Cardiac septum (tissue), 1 donor: ENCODE measurements at places on chromosomes 5 and 9. TPM values are rescaled to one million over a fixed set of nuclear protein-coding genes. Genes with fewer than 3 reads are reported as not detected.

GRCh38 chr9:16642421-16643109, 227.9 kb downstream of the BNC2 start:
- DNase-seq: no peak

DNA sequence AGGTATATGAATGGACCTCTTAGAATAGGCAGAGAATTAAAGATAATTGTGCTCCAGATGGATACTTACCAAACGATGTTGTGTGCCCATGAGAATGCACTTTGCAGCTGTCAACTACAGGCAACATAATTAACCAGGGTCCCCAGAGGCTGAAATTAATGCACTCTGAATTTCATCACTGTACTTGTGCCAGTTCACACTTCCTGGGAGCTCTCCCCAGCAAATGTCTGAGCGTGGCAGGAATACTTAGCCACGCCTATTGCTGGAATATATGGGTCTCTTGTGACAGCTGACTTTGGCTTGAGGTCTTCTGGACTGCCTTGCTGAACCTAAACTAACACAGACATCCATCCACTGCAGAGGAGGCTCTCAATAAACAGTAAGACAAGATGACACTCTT, 11.9 kb upstream of the C1QTNF2 start:
- DNase-seq: no peak

Gene MYORG
- 9.7 TPM for total RNA-seq

DNA sequence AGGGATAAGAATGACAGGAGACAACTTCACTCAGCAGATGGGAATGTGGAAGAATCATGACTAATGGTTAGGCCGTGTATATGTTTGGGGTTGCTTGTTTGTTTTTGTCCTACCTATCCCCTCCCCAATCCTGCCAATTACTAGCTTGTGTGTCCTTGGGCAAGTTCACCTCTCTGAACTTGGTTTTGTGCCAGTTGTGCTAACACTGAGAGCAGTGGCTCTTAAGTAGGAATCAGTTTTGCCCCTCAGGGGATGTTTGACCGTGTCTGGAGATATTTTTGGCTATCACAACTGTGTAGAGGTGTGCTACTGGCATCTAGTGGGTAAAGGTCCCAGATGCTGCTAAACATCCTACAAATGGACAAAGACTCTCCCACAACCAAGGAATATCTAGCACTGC, 287.0 kb downstream of the DMRT2 start:
- DNase-seq: no peak

- no peak for DNase-seq
Measured at GRCh38 chr9:123866497-123866896, 63.4 kb downstream of the DENND1A start.

DNA sequence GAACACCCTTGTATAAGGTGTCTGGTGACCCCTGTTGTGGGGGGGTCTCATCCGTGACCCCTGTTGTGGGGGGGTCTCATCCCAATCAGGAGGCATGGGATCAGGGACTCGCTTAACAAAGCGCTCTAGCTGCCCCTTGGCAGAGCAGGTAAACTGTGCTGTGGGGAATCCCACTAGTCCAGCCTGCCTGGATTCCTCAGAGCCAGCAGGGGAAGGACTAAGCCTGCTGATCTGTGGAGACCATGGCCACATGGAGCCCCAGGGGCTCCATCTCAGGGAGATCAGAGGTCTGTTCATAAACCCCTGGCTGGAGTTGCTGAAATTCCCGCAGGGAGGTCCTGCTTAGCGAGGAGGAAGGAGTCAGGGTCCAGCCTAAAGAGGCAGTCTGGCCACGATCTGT, 45.8 kb upstream of the TXNDC8 start:
- DNase-seq: no peak

Gene FRMPD1
- total RNA-seq: 0.27 TPM

DNA sequence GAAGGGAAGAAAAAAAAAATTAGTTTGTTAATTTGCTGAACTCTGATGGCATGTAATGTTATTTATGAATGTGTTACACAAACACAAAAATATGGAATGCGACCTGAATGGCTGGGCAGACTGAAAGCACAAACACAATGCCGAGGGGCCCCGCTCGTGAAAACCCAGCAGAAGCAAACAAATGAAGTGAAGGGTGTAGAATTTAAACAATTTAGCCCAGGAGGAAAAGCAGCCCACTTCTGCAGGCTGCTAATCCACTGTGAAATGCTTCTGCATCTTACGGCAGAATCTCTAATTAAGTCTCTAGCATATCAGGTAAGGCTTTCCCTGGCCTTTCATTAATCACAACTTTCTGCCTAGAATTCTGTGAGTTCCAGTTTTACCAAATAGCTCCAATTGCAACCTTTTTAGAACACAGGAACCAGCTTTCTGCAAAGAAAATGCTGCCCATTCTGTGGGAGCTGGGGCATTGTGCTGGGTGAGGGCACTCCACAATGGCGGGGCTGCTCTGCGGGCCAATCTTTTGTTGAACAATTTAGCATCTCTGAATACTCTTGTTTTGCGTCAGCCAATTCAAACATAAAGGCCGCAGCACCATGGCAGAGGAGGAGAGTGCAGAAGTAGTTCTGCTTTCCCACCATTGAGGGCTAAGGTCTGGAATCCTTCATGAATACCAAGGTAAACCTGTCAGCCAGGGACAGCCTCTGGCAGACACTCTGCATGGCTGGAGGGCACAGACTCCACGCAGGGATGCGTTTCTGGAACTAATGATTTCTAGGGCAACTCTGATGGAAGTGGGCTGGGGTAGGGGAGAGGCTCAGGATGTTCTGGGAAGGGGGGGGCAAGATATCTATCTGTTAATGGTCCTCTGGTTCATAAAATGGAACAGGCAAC, 66.4 kb downstream of the PTCH1 start:
- DNase-seq: no peak

GRCh38 chr5:58582019-58582802, 664 bp upstream of the RAB3C start:
- DNase-seq: no peak

Gene SREK1
- total RNA-seq: 50.7 TPM

GRCh38 chr5:83510260-83510659, 38.7 kb downstream of the VCAN start:
- no peak for DNase-seq

- DNase-seq: peak; percentile 95
Measured at GRCh38 chr5:138753794-138754698, 821 bp downstream of the CTNNA1 start.

Gene PRRX2
- 4.4 TPM for total RNA-seq

DNA sequence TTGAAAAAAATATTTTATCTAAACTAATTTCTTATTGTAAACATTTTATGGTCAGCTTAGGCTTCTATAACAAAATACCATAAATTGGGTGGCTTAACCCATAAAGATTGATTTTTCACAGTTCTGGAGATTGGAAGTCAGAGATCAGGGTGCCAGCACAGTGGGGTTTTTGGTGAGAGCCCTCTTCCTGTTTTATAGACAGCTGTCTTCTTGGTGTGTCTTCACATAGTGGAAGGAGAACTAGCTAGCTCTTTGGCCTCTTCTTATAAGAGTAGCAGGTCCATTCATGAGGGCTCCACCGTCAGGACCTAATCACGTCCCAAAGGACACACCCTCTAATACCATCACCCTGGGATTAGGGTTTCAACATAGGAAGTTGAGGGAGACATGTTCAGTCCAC, 26.6 kb downstream of the OTULINL start:
- DNase-seq: no peak

- DNase-seq: no peak
Measured at GRCh38 chr5:95748133-95748532, 17.0 kb downstream of the RHOBTB3 start.

DNA sequence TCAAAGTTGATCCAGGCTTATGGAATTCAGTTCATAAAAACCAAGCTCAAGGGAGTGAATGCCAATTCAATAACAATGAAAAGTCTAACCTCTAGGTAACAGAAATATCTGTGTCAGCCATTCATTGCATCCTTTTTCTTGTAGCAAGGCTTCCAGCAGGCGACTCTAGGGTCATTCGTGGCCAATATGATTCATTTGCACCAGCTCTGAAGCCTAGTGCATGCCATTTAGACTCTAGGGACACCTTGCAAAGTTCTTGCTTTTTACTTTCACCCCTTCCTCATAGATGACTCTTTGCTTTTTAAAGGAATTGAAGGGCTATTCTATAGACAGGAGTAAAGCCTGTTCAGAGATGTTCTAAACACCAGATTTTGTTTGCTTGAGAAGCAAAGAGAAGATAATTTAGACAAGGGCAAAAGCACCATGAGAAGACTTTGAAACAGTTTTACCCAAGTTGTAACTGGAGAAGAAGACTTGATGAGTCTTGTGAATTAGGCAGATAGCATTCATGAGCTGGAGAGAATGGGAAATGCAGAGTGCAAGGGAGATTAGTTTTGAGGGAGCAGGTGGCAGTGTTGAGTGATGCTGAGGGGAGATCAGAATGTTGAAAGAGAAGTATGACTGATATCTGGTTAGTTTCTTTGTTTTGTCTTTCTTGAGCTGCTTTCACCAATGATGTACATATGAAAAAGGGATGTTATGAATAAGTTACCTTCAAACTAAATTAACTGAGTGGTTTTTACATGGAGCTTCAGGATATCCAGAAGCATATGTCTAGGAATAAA, 94.5 kb downstream of the F2RL2 start:
- DNase-seq: no peak

- DNase-seq: no peak
Measured at GRCh38 chr9:37036776-37037502, 2.9 kb upstream of the PAX5 start.

- no peak for DNase-seq
Measured at GRCh38 chr9:3664044-3664443, 138.2 kb upstream of the RFX3 start.

DNA sequence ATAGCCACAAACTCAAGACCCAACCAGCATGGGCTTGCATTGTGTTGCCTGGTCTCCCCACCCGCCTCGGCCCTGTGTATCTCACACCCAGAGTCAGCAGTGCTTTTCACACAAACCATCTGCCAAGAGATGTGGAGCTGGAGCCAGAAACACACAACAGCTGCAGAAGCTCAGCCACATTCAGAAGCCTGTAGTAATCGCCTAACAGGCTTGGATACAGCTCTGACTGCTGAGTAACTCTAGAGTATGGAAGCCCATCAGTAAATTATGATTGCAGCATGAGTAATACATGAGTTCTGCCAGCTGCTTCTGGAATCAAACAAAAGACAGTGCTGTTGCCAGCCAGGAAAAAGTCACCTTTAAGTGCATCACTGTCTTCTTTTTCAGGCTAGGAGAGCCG, 16.0 kb downstream of the TEK start:
- DNase-seq: no peak

DNA sequence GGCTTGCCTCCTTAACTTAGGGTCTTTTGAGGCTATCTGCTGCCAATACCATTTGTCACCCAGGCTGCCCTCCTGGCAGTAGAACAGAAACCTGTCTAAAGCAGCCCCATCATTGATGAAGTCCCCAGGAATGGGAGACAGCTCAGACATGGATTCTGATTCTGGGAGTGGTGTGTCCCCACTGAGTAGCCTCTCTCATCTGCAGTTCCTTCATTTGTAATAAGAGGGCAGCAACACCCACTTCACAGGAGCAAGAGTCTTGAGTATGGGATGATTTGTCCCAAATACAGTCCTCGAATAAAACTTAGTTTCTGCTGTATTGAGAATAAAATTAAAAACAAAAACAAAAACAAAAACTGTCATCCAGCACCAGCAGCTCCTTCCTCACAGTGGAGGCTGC, 167.6 kb downstream of the ASTN2 start:
- no peak for DNase-seq

DNA sequence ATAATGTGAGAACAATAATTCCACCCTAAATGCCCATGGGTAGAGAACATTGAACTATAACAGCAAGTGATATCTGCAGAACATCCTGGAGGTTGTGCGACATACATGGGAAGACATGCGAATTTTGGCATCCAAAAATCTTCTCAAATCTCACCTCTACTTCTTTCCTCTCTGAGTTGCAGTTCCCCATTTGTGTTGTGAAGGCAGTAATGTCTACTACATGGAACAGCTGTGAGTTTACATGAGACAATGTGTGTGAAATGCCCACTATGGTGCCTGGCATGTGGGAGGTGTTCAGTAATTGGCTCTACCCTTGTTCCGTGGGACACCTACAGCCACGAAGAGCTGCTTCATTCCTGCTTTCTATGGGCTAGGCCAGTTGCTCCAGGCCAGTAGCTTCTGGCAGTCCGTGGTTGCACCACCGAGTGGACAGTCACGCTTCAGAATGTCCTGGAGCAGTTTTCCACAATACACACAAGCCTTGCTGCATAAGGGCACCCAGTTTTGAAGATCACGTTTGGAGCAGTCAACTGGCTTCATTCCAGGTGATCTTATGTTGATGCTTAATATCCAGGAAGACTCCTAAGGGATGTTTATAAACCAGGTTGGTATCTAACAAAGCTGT, 297.7 kb downstream of the DEPDC1B start:
- DNase-seq: no peak

Gene UGT3A1
- not detected for total RNA-seq

Gene SHC3
- total RNA-seq: 0.16 TPM

Gene SPINK4
- not detected for total RNA-seq

GRCh38 chr9:8723195-8723594, 923.6 kb upstream of the DMAC1 start:
- no peak for DNase-seq

DNA sequence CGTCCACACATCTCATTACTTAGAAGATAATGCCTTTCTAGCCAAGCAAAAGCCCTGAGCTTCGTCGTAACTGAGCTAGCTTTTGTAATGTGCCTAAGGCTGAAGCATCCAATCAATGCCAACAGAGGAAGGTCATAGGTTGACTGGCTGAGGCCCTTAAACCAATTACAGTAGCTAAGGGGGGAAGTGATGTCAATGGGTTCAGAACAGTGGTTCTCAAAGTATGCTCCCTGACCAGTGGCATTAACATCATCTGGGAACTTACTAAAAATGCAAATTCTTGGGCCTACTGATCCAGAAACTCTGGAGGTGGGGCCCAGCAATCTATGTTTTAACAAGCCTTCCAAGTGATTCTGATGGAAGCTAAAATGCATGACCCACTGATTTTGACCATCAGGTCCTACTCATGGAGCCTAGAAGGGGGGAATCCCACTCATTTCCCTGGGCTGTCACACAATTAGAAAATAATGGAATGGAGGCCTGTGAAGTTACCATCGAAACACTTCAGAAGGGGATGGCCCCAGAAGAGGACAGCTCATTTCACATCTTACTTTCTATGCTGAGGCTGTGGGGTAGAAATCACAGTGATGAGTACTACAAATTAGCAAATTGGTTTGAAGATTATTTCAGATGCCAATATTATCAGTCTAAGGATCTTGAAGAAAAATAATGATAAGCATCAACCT, 4.8 kb upstream of the VLDLR start:
- no peak for DNase-seq
